Stimulated activated CD4-positive, alpha-beta T cell treated with anti-CD3 and anti-CD28 coated beads, Interleukin-4, amount 100 ng/mL, for 24 hours (primary cell): ENCODE measurements at places on chromosomes 12 and 14.
A peak's percentile ranks its signal among the peaks of the same experiment; 100 is the strongest.

DNA sequence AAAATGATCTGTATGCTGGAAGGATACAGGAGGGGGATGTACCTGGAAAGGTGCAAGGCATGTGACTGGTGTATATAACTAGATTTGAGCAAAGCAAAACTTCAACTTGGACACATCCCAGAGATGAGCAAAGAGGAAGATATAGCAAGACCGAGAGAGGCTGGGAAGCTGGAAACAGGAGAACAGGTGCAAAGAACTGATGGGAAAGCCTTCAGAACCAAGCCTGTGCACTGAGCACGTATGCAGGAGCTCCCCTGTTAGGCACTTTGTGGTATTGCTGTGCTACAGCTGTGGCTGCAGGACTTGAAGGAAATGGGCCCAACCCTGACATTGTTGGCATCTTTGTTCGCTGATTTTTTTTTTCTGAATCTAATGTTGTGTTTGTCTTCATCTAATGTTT lies 120.7 kb upstream of the PWP1 start:
- no peak for DNase-seq

- no peak for DNase-seq
These were observed 85.3 kb downstream of the TMEM260 start for GRCh38 chr14:56664811-56665421.

GRCh38 chr12:110913119-110914056 lies 7.0 kb downstream of the MYL2 start:
- no peak for DNase-seq

DNA sequence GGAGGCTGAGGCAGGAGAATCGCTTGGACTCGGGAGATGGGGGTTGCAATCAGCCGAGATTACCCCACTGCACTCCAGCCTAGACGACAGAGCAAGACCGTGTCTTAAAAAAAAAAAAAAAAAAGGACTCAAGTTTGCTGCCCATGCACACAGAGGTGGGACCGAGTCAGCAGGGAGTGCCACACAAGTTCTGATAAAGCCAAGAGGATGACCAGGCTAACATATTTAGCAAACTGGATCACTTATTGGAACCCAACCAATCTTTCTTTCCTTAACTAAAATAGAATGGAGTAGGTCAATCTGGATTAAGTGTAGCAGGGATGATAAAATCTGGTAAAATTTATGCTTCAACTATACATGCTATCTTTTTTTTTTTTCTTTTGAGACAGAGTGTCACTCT lies 190.4 kb upstream of the FOXN3 start:
- DNase-seq: no peak

- DNase-seq: no peak
These were observed 27.0 kb upstream of the RCOR1 start for GRCh38 chr14:102565331-102565887.

DNA sequence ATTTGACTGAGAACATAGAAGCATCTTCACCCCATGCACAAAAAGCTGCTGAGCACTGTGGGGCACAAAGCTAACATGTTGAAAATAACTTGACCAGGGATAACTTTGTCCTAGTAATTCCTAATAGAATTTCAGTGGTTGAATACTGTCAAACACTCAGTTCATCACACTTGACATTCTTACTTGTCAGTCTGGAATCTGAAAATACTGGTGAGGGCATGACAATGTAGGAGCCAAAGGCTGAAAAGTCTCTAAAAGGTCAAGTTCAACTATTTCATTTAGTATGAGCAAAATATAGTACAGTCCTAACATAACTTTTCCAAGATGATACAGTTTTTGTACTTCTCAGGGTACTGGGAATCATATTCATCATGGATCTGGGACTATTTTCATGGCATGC lies 504.4 kb upstream of the LMO3 start:
- no peak for DNase-seq

- DNase-seq: no peak
These were observed 76.4 kb downstream of the BCL2L14 start for GRCh38 chr12:12147111-12147510.

GRCh38 chr12:89239534-89239933 lies 112.8 kb downstream of the DUSP6 start:
- no peak for DNase-seq

DNA sequence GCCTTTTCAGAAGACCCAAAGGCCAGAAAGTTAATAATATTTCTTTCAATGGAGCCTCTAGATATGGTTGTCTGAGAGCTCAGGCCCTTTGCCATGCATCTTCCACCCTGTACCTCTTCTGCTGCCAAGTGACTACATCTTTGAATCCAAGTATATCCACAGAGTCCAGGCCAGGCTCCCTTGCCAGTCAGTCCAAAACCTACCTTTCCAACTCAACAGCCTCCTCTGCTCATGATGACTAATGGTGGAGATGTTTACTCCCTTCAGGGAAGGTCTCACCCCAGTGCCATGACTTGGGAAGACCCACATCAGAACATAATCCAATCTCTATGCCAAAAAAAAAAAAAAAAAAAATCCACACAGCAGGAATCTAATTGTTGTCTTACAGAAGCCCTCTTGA lies 20.4 kb downstream of the TTC9 start:
- no peak for DNase-seq

DNA sequence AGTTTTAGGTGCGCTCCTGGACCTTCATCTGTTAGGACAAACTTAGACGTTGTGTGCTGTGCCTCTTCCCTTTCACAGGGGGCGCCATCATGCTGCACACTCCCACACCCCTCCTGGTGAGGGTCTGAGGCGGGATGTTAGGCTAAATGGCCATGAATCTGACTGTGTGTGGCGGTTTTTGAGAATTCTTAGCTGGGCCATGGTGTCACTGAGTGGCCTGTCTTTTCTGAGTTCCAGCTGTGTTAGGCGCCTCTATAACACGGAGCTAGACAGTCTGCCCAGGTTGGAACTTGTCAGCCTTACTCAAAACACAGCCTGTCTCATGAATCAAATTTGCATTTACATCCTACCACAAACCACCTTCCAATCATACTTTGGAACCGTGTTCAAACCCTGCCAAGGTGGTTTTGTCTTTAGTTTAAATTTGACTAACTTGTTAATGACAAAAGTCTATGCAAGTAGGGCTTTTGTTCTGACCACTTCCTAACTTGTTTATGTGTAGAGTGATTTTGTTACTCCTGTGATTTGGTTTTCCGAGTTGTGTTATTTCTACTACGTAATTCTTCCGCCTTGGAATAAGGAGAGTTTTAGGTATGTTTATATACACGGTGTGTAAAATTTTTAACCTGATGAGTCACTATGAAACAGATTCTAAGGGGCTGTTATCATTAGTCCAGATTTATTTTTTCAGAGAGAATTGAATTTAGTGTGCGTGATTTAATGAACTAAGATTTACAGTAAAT lies 19.6 kb downstream of the ACVR1B start:
- peak; percentile 62 for DNase-seq

GRCh38 chr12:16387919-16388318 lies 40.5 kb downstream of the MGST1 start:
- DNase-seq: no peak

DNA sequence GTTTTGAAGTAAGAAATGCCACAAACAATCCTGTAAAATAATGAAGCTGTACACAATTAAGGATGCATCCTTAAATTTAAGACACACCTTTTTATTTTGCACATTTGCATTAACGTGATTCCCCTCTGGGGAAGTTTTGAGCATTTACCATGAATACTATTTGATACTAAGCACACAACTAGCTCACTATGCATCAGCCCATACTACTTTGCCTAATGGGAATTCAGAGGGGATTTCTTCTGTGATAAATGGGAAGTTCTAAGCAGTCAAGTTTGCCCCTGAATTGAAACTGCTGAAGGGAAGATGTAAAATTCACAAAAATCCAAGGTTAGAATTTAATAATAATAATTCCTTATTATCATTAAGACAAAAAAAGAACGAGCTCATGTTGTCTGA lies 27.4 kb downstream of the SINHCAF start:
- no peak for DNase-seq

DNA sequence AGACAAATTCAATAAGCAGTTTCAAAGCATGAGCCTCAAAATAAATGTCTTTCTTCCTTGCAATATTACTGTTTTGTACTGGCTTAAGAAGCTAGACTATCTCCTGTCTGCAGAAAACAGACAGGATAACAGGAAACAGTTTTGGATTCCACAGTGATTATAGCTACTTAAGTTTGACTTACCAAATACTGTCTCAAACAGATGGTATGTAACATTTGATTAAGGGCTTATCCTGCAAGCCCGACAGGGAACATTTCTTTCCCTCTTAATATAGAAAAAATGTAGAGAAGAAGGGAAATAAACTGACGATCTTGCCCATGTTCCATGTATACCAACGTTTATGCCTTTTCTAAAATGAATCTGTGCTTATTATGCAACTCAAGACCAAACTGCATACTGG lies 179.9 kb upstream of the EEA1 start:
- no peak for DNase-seq

- no peak for DNase-seq
These were observed 5.5 kb downstream of the SETD3 start for GRCh38 chr14:99475179-99475578.

- no peak for DNase-seq
These were observed 134.4 kb upstream of the FGD4 start for GRCh38 chr12:32264961-32265360.

GRCh38 chr12:70719071-70719470 lies 81.8 kb upstream of the PTPRB start:
- DNase-seq: no peak

GRCh38 chr12:53120685-53121525 lies 17.6 kb downstream of the SOAT2 start:
- no peak for DNase-seq

- DNase-seq: no peak
These were observed 117.6 kb downstream of the SLC25A47 start for GRCh38 chr14:100440758-100441203.

- peak; percentile 12 for DNase-seq
These were observed 725 bp downstream of the CHPT1 start for GRCh38 chr12:101697930-101698799.

DNA sequence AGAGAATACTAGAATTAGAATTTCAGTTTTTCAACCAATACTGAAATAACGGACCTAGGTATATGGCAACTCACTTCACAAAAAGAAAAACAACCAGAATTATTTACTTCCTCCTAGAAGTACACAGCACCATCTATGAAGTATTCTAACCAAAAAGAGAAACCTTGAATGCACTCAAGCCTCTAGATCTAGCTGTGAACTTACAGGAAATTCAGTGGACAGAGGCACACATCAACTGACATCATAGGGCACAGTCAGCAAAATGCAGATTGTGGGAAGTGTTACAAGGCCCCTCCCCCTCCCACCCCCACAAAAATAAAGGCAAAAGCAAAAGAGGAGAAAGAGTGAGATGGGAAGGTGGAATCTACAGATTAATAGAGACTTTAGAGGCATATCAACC lies 102.4 kb downstream of the TMTC1 start:
- DNase-seq: no peak

- no peak for DNase-seq
These were observed at the start of gene GALNT9 for GRCh38 chr12:132329036-132329719. Gene GALNT9, minus strand, starts transcription at chr12:132329589. Its CDS starts 386 bp downstream, at chr12:132329203.

DNA sequence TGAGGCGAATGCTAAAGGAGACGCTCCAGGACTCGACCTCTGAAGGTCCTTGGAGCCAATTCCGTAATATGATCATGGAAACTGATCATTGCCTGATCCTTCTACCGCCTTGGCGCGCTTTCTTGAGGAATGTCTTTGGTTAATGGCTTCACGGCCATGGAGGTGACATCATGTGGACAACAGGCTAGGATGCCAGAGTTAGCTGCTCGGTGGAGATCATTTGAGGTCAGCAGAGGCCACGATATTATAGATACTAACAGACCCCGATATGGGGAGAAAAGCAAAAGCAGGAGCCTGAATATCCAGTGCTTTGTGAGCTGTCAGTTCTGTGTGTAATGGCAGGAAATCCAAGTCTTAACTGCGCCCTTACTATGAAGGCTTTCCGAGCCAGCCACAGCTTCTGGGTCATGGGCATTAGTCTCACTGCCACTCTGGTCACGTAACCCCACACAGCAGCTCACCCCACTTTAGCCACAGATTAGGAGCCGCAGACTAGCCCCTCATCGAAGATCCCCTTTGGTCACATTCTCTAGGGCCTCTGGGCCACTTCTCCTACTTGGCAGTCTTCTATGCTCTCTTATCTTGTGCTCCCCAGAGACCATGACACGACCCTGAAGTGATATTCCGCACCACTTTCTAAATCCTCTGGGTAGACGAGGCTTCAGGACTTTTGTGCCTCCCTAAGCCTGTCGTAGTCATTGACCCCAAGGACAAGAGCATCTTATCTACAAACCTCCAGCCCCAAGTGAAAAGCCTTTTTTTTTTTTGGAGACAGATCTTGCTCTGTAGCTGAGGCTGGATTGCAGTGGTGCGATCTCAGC lies 724 bp upstream of the CS start:
- DNase-seq: peak; percentile 4

- no peak for DNase-seq
These were observed 275.0 kb downstream of the ALG10 start for GRCh38 chr12:34297126-34297789.

GRCh38 chr14:56955745-56956144 lies 145.5 kb upstream of the OTX2 start:
- DNase-seq: no peak

DNA sequence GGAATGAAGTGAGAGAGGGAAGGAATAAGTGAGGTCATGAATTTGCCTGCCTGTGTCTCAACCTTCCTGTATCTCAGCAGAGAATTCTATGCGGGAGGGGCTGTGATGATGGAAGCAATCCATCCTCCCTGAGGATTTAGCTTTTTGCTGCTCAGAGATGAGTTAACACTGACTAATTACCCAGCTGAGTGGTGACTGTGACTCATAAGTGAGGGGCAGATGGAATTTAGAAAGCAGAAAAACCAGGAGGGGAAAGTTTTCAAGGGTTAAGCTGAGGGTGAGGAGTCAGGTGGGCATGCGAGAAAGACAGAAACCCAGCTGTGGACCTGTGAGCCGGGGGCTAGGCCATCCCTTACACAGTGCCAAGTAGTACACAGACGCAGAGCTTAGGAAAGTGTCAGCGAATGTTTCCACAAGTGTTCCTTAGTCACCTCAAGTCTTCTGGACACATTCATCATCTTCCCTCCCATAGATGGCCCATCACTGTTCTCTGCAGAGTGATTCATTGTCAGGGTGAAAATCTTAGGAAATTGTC lies 277.9 kb downstream of the IPO8 start:
- DNase-seq: no peak

DNA sequence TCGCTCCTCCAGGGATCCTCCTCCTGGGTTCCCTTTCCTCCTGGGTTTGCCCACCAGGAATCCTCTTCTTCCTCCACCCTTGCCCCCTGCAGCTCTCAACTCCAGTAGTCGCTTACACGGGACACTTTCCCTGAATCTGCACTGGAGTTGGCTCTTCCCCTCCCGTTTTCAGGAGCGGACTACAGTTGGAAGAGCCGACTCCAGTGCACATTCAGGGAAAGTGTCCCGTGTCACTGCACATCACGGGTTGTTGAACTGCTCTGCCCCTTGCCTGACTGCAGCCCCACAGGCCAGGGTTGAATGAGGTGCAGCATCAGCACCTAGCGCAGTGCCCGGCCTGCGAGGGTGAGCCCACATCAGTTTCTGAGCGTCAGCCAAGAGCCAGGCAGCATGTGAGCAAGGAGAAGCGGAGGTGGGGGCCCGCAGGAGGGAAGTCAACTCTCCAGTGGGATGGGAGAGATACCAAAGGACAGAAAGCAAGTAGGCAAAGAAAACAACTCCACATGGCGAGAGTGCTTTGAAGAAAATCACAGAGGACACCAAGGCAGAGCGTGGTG lies 13.1 kb downstream of the RAPGEF3 start:
- no peak for DNase-seq

GRCh38 chr12:13891902-13892301 lies 89.5 kb downstream of the GRIN2B start:
- no peak for DNase-seq

GRCh38 chr14:93044121-93044520 lies 71.6 kb downstream of the ITPK1 start:
- DNase-seq: no peak

- DNase-seq: no peak
These were observed 122.2 kb downstream of the NCOR2 start for GRCh38 chr12:124445121-124445718.
